Kidney epithelial cell (primary cell): ENCODE measurements at places on chromosomes 16 and 17. TPM values are rescaled to one million over a fixed set of nuclear protein-coding genes. Genes with fewer than 3 reads are reported as not detected.

DNA sequence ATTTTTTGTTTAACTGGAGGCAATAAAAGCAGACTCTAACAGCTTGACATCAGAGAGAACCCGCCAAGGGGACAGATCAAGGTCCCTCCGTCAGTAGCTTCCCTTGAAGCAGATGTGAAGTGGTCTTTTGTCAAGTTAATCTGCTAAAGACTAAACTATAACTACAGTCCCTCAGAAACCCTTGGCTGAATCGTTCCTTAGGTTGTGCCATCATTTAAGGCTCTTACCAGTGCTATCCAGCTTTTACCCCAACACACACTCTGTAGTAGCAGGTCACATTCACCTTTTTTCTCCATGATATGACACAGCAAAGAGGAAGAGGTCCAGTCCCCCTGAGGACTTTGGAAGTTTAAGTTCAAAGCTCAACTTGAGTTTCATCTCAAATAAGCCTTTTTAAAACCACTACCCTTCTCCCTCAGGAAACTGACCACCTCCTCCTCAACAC is 49.7 kb downstream of the ERN1 start:
- DNase-seq, result no peak

Gene ATP6V0C
- 79.1 and 139 TPM in 2 replicates for total RNA-seq

Gene KRT23
- 24.2 and 25.9 TPM in 2 replicates for total RNA-seq

DNA sequence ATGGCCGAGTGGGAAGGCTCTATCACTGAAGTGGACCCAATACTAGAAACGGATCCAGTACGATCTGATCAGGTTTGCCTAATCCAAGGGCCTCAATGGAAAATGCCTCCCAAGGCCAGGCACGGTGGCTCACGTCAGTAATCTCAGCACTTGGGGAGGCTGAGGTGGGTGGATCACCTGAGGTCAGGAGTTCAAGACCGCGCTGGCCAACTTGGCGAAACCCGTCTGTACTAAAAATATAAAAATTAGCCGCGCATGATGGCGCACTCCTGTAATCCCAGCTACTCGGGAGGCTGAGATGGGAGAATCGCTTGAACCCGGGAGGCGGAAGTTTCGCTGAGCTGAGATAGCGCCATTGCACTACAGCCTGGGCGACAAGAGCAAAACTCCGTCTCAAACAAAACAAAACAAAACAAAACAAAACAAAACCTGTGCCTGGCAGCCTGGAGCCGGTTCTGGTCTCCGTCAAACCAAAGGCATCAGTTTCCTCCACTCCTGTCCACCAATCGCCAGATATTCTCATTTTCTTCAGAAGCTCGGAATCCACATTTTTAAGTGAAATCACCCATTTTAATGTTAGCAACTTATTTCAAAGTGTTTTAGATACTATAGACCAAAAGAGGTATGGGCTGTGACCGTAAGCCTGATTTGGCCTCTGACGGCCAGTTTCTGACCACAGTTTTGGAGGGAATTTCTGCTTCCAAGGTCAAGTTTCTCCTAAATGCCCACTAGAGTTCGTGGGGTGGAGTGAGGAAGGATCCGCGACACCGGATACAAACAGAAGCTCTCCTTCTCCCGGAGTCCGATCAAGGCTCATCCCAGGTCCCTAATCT is 664 bp downstream of the NQO1 start:
- no peak for DNase-seq

GRCh38 chr17:7363311-7363710 is 8.4 kb downstream of the TMEM95 start:
- no peak for DNase-seq
